ENCODE measurements at places on chromosomes 13 and 19.

- no peak for DNase-seq
Measured at GRCh38 chr19:13090511-13091231, 12.0 kb downstream of the LYL1 start.

DNA sequence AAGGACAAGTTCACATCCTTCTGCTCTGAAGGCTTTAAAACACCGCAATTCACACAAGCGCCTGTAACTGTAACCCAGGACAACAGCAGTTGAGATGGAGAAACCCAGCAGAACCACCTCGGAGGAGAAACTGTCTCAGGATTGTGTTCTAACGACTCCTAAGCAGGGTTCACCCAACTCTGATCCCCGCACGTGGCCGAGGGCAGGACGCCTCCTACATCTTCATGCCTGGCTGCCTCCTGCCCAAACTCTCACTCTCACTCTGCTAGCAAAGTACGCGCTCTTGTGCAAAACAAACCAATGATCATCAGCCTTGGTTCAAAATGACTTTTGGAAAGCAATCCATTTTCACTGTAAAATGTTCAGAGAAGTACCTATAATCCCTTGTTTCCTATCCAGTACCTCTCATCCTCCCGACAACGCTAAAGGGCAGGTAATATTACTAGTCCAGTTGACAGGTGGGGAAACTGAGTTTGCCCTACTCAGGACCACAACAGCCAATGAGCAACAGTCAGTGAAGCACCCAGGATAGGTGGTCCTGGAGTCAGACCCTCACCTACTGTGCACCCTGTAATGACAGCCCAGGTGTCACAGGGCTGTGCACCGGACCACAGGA, 25.6 kb downstream of the EPS15L1 start:
- no peak for DNase-seq

DNA sequence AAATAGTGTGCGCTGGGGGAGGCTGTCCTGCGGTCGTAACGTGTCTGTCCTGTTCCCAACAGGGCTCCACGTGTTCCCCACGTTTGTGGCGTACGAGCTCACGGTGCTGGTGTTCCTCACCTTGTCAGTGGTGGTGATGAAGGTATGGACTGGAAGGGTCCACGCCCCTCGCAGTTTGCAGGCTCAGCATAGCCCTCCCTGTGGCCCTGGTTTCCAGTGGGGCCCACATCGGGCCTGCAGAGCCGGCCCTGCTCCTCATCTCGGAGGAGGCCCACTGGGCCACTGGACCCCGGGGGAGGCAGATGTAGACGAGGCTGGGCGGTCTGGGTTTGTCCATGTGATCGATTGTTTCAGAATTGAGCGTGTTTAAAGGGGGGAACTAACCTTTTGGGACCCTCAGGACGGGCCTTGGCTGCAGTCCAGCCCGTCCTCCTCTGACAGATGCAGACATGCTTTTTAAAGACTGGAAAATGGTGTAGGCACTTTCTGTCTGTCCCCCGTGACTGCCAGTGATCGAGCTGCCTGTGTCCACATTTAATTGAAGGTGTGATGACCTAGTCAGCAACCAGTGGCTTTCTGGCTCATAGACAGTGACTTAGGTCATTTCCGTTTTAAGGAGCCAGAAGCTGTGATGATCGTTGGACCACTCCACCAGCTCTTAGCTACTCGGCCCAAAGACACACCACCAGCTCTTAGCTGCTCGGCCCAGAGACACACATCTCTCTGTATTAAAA, 37.1 kb upstream of the TFDP1 start:
- no peak for DNase-seq

DNA sequence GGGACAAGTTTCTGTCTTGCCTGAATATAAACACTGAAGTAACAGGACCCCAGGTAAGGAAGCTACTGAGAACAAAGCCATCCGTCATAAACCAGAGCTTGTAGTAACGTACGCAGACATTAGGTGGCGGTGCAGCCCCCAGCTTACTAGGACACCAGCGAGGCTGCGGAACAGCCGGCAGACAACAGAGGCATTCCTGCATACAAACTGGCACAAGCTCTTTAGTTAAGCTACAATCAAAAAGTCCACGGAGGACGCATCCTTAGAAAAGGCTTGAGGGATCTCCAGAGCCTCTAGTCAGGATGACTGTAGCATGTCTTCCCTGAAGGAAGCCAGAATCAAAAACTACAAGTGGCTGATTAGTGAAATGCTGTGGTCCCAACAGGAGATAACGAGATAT, 26.2 kb downstream of the ZNF160 start:
- no peak for DNase-seq

DNA sequence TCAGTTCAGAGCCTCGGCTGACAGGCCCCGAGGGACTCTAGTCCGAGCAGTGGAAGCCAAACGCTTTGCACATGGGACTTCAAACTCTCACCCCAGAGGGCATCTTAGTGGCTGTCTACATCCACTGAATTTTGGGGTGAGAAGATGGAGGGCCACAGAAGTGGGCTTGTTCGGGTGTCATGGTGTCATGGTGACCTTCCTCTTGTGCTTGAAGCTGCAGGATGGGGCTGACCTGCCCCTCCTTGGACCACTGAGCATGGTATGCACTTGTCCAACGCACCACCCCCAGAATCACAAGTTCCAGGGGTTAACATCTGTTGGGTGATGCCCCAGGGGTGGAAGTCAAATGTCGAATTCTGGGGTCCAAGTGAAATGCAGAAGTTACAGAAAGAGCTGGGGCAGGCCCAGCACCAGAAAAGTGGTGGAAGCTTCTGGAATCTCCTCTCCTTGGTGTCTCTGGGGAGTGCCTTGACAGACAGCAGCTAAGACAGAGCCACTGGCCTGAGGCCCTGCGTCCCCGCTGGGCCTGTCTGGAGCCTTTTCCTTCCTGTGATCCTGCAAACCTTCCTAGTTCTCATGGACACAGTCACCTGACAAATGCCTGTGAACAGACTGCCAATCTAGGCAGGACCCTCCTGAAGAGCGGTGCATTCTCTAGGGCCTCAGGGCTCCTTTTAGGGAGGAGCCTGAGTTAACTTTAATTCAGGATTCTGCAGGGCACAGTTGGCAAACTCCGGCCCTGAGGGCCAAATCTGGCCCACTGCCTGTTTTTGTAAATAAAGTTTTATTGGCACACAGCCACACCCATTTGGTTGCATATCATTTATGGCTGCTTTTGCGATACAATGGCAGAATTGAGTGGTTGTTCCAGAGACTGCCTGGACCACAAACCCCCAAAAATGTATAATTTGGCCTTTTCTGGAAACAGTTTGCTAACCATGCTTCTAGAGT, 65.1 kb upstream of the RANBP3 start:
- no peak for DNase-seq
